ENCODE measurements at places on chromosomes 12 and 14.

- no peak for DNase-seq
Observed at GRCh38 chr14:22837750-22838538, 1.6 kb downstream of the MMP14 start.

- DNase-seq = no peak
Observed at GRCh38 chr14:105883066-105884005, 357.0 kb downstream of the TMEM121 start.

GRCh38 chr14:68225321-68225720, 405.7 kb downstream of the RAD51B start:
- no peak for DNase-seq

GRCh38 chr12:22266101-22266500, 68.4 kb downstream of the ST8SIA1 start:
- DNase-seq = no peak

DNA sequence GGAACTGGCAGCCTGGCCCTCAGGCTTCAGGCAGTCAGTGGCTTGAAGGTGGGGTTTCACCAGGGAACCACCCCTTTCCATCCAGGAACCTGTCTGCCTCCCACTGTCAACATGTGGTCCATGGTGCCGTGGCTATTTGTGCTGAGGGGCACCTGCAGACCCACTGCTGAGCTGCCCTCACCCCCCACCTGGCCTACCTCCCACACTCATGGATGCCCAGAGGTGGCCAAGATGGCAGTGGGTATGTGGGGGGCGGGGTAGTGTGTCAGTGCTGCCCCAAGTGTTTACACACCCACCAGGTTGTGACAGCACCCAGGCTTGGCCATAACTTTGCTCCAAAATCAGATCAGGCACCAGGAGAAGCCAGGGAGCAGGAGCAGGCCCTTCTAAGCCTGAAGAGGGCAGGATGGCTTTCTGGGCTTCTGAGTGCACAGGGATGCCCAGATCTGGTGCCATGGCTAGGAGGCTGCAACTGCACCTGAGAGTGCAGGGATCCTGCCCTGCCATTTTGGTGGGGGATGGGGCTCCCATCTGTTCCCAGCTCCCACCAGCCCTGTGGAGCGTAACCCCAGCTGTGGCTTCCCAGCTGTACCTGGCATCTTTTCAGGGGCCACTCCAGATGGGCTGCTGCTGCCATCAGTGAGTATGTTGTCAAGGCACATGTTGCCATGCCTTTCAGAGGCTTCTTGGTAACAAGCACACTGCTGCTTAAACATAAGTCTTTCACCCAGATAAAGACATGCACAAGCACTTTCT, 263.9 kb downstream of the LRIG3 start:
- DNase-seq = no peak
